Stimulated activated CD8-positive, alpha-beta memory T cell treated with anti-CD3 and anti-CD28 coated beads, Interleukin-2, amount 100 ng/mL, for 1 hour (primary cell): ENCODE measurements at places on chromosomes 11 and 22.

DNA sequence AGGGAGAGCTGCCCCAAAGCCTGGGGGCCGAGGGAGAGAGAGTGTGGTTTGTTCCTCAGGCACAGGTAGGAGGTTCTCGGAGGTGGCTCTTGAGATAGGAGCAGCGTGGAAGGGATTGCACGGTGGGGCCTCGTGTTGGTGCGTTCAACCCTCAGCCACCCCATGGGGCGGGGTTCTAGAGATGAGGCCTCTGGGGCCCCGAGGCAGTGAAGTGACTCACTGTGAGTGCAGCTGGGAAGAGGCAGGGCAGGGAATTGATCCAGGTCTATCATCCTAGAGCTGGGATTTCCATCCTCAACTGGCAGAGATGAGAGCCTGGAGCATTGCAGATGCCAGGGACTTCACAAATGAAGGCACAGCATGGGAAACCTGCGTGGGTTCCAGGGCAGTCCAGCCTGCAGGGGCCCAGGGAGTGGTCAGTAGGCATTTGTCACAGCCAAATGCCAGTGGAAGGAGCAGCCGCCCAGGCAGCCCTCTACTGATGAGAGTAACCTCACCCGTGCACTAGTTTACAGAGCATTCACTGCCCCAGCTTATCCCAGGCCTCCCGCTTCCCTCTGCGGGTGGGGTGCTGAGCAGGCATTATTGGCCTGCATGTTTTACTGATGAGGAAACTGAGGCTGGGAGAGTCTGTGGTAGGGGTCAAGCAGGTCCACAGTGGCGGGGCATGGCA is 5.1 kb upstream of the SMARCB1 start:
- no peak for DNase-seq

DNA sequence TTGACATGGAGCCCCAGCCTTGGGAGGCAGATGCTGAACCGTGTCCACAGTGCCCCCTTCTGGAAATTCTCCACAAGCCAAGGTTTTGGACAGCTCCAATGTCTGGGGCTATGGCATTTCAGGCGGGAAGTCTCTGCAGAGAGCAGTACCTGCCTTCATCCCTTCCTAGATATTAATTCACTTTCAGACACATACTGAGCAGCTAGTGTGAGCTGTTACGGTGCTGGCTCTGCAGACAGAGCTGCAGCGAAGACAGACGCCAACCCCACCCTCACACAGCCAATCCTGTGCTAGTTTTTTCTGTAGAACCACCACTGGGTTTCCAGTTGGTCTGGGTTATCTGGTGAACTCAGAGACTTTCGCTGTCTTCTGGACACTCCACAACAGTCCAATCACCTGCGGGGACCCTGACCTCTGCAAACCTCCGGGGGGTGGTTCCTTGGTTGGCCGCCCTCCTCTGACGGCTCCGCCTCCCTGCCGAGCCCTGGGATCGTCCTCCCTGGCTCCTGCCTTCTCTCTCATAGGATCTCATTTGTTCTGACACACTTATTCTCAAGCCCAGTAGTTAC is 9.1 kb downstream of the LMF2 start:
- peak; percentile 37 for DNase-seq

DNA sequence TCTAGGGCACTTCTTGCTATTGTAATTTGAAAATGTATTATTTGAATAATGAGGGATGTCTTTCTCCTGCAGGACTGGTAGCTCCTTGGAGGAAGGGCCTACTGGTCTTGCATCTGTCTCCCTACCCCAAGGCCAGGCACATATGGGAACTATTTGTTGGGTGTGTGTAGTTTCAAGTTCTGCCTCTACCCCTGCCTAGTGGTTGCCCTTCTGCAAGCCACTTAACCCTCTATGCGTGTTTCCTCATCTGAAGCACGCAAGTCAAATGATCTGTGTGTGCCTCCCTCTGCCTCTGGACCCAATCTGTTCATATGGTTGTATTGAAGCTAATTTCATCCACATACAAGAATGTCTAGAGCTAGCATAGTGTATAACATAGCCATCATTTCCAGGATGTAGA is 67.0 kb downstream of the WNT11 start:
- no peak for DNase-seq

DNA sequence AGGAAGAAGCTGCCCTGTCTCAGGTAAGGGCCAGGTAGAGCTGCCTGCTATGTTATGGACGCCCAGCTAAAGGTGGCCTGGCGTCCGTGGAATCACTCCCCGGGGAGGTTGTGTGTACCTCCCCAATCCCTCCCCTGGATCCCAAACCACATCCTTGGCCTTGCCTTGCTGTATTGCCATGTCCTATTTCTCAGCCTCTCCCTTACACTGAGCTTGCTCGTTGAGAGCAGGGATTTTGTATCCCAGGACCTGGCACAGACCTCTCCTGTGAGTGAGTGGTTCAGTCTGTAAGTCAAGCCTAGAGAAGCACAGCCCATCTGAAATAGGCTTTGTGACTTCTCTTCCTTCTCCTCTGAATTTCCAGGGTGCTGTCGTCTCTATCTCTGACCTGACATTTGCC is 53.9 kb downstream of the TRAF6 start:
- DNase-seq, result no peak

DNA sequence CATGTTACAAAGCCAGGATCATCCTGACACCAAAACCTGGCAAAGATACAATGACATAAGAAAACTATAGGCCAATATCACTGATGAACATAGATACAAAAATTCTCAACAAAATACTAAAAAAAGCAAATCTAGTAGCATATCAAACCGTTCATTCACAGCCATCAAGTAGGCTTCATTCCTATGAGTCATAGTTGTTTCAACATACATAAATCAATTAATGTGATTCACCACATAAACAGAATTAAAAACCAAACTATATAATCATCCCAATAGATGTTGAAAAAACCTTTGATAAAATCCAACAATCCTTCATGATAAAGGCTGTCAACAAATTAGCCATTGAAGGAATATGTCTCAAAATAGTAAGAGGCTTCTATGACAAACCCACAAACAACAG is 1007.2 kb upstream of the RAG2 start:
- DNase-seq, result no peak

GRCh38 chr11:28808771-28809170 is 700.6 kb downstream of the METTL15 start:
- no peak for DNase-seq

GRCh38 chr11:126210871-126211235 is 597 bp downstream of the RPUSD4 start:
- no peak for DNase-seq

- DNase-seq, result no peak
Observed at GRCh38 chr22:17097062-17097461, 12.3 kb downstream of the IL17RA start.

DNA sequence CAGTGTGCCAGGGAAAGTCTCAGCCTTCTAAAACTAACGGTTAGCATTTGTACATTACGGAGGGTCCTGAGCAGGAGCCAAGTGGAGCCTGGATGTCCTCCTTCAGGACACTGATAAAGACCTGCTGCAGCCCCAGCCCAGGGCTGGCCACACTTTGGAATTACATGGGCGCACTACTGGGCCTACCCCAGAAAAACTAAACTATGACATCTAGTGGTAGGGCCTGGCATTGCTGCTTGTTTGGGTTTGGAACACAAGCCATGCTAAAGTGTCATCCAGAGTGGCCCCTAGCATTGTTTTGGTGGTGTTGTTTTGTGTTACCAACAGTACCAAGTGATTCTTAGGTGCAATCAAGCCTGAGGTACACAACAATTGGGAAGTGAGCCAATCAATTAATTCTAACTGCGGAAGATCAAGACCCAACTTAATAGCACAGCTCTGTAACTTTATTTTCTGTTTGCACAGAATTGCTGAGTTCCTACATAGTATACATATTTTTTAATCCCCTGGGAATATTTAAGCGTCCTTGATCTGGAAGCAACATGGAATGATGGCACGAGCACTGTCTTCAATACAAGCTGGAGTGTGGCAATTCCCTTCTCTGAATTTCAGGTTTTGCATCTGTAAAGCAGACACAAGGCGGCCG is 340.7 kb downstream of the LARGE1 start:
- DNase-seq, result no peak

- no peak for DNase-seq
Observed at GRCh38 chr11:61996933-61997332, 29.5 kb upstream of the FTH1 start.

GRCh38 chr11:111774955-111775710 is 8.9 kb upstream of the PPP2R1B start:
- DNase-seq, result no peak

- no peak for DNase-seq
Observed at GRCh38 chr11:119644502-119644901, 84.5 kb downstream of the NECTIN1 start.

DNA sequence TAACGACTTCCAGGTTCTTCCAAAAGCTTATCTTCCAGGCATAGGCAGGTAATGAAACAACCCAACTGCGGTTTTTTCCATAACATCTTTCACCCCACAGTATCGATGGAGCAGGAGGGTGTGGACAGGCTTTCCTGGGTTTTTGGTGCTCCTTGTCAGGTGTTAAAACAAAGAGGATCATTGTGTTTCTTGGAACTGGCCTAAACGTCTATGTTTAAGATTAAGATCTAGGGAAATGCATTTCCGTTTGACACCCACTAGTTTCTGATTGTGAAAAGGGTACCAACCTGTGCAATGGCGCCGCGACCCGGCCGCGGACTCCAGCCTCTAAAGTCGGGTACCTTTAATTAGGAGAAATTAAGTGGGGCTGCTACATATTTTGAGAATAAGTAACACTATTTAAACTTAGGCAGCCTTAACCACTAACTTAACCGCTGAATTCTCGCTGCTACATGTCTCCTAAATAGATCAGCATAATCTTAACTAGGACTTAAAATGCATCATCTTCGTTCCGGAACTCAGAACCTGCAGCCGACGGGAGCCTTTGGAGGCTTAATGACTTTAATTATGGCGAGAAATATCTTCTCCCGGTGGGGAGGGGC is 31.5 kb downstream of the C22orf31 start:
- DNase-seq, result no peak

GRCh38 chr11:93525601-93526345 is 17.4 kb downstream of the SMCO4 start:
- DNase-seq, result no peak

GRCh38 chr11:6587360-6587953 is 16.0 kb downstream of the RRP8 start:
- DNase-seq, result no peak

DNA sequence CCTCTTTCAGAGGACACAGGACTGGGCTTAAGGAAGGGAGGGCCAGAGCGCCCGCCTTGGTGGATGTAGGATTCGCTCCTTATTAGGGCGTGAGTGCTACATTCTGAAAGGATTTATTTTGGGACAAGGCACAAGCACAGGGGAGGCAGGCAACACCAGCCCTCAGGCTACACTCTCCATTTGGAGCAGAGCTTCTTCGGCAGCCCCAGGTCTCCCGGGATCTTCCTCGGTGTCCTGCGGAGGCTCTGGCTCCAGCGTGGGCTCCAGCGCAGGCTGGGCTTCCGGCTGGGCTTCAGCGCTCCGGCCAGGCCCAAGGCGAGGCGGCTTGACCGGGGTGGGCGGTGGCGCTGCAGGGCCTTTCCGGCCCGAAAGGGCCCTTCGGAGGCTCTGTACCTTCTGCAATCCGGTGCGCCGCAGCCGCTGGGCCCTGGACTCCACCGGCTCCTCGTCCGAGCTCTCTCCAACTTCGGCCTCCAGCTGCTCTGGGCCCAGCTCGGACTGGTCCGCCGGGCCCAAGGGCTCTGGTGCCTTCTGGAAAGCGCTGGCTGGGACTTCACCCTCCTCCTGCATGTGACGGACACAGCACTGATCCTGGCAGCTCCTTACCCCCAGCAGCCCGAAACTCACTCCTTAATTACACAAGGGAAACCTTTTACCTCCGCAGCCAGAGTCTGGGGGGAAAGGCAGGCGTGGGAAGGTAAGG is 1.1 kb downstream of the CAVIN3 start:
- no peak for DNase-seq

GRCh38 chr11:2828585-2829330 is 56.8 kb downstream of the CDKN1C start:
- DNase-seq, result no peak

DNA sequence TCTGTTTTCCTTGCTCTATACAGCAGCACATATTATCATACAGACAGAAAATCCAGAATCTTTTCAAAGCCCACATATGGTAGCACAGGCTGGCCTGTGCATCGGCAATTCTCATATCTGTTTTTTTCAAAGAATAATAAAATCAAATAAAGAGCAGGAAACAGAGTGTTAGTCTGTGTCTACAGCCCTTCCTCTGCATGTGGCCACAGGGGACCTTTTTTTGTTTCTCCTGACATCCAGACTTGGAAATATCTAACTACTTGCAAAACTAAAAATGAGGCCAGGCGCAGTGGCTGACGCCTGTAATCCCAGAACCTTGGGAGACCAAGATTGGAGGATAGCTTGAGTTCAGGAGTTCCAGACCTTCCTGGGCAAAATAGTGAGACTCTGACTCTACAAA is 20.3 kb downstream of the LAYN start:
- no peak for DNase-seq

GRCh38 chr11:112459001-112459400 is 198.3 kb upstream of the PLET1 start:
- no peak for DNase-seq

- no peak for DNase-seq
Observed at GRCh38 chr22:38443628-38444521, 11.1 kb downstream of the KCNJ4 start.

DNA sequence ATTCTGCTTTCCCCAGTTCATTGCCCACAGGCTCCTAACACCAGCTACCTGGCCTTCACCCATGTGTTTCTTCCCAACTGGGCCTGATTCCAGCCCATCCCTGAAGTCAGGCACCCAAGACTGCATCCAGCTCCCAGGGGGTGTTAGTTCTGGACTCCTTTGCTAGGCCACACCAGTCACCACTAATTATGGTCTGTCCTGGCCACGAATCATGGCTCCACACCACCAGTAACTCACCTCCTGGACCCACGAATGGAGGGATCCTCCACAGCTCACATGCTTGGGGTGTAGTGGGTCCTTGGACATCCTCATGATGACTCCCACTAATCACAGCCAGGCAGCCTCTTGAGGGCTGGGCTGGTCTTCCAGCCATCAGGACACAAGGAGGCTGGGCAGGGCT is 3.6 kb upstream of the RASL10A start:
- no peak for DNase-seq

DNA sequence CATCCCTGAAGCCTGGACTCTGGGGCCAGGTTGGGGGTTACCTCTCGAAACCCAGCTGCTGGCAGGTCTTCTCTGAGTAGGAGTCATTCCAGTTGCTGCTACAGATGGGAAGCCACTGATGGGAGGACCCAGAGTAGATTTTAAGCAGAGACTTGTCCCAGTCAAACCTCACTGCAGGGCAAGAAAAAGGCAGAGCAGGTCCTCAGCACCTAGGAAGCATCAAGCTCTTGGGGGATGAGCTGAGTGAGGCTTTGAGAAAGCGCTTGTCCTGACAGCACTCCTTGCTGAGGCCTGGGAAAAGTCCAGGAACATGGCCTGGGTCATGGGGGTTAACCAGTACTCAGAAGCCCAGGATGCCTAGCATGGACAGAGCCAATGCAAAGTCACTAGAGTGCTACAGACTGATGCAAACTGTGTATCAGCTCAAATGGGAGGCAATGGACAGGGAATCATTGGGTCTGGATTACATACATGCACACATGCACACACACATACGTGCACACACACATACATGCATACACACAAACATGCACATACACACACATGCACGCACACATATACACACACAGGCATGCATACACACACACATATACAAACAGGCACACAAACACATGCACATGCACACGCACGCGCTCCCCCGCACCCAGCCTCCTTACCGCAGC is 15.3 kb downstream of the TMPRSS13 start:
- DNase-seq, result no peak
